Peyer's patch (tissue), 4 donors: ENCODE measurements at places on chromosomes 7 and 10.
A peak's percentile ranks its signal among the peaks of the same experiment; 100 is the strongest.

GRCh38 chr7:2512179-2512661 lies 7.4 kb upstream of the LFNG start:
- DNase-seq = no peak

DNA sequence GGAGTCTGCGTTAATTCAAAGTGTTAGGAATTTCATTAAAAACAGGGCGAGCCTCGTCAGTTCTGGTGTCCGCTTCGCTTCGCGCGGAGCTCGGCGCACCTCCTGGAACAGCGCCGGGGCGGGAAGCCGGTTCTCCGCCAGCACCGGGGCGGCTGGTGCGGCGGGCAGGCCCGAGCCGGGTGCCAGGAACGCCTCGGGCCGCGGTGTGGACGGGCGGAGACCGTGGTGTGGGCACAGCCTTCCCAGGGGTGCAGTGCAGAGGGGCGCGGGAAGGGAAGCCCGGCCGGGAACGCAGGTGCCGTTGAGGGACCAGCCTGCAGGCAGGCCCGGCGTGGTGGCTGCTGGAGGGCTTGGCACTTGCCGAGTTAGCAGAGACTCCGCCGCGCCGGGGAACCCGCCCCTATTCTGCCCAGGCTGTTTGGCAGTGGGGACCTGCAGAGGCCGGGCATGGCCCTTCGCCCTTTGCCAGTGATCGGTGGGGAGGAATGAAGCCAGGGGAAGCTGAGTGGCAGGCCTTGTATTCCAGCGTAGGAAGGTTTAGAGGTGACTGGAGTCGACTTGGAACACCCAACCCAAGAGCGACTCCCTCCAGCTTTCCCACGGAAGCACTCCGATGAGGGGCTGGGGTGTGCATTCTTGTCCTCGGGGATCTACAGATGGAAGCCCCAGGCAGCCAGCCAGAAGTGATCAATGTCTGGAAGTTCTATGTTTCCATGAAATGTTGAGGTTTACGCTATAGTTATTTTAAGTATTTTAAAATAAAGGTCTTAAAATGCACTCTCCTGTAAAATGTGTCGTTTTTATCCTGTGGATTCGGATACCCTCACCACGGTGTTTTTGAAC lies 945 bp upstream of the RHEB start:
- DNase-seq = peak; percentile 70

DNA sequence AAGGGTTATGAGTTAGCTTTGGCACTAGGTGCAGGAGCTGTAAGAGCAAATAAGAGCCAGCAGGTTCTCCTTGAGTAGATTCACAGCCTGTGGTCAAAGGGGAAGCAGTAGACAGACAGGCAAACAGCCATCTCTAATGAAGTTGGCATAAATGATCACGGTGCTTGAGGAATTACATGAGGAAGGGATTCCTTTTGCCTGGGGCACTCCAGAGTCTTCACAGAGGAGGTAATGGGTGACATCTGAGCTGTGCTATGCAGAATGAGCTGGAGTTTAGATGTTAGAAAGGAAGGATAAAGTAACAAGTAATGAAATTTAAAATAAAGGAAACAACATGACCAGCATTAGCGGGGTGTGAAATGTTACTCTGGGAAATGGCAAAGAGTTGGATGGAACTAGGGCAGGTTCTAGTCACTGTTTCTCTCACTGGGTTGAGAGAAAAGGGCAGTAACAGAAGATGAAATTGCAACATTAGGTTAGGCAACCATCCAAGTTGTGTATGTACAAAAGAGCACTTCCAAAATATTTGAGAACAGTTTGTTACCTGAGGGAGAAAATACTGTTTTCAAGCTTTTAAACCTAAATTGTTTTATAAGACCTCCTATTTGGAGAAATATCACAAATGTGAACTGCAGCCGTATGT lies 613.8 kb downstream of the PHTF2 start:
- no peak for DNase-seq

DNA sequence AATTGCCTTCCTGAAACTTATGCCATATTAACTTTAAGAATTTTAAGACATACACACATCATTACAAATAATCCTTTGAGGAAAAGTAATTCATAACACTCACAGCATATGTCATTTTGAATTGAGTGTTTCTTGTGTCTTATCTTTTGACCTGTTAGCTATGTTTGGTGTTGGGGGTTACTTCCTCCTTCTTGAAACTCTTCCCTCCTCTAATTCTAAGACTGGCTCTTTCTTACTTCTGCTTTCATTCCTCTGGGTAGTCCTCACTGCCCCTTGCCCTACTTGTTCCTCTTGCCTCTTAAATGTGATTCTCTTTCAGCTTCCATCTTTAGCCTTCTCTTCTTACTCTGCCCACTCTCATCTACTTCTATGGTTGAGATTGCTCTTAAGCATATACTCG lies 28.3 kb upstream of the PIP4K2A start:
- no peak for DNase-seq

- no peak for DNase-seq
These were observed 110.3 kb downstream of the MBL2 start for GRCh38 chr10:52662256-52662655.

GRCh38 chr7:142030294-142030693 lies 34.6 kb downstream of the MGAM start:
- DNase-seq = no peak
